ENCODE measurements at places on chromosomes 1 and 21.

- DNase-seq = no peak
These were observed at the start of gene TNFRSF18 for GRCh38 chr1:1206376-1206965. Gene TNFRSF18 (minus strand): TSS chr1:1206592. CDS start chr1:1206571, 21 bp downstream.

DNA sequence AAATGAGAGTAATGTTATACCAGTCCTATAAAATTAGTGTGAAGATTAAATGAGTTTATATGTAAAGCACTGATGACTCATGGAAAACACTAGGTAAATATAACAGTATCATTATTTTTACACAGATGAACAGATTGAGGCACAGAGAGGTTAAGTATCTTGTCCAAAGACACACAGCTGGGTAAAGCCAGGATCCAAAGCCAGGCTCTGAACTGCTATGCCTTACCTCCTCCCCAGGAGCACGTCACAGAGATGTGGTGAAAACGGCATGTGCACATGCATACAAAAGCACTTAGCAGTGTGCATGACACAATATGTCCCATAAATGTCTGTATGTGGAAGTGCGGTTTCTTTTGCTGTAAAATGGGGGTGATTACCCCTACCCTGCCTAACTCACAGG lies 56.9 kb downstream of the MAN1C1 start:
- DNase-seq = no peak

DNA sequence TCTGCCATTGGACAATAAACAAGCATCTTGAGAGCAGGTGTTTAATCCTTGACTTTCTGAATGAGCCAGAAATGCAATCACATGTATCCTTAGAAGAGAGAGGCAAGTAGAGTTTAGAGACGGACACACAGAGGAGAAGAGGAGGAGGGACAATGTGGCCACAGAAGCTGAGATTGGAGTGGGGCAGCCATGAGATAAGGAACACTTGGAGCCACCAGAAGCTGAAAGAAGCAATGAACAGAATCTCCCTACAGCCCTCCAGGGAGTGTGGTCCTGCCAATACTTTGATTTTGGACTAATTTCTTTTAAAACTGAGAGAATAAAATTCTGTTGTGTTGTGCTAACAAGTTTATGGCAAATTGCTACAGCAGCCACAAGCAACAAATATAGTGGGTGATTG lies 141.0 kb downstream of the ATP6V1G3 start:
- DNase-seq = no peak

GRCh38 chr1:11487196-11487751 lies 8.3 kb downstream of the DISP3 start:
- DNase-seq = no peak

DNA sequence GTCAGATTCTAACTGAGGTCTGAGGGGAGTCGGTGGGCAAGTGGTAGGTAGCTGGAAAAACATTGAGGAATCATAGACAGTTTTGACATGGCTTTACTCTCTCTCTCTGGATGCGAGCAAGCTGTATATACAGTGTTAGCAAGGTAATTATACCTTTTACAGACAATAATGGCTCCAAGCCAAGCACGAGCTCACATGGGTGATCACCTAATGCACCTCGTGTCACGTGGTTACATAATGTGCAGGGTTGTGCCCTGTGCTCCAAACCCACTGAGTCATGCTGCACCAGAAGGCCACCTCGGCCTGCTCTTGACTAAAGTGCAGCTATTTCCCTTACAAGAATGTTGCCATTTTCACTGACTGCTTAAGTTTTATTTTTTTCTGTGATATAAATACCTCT lies 7.6 kb upstream of the CLCA2 start:
- DNase-seq = no peak

- no peak for DNase-seq
These were observed 371 bp upstream of the ODF2L start for GRCh38 chr1:86396498-86396890.

- DNase-seq = no peak
These were observed 19.8 kb upstream of the UAP1 start for GRCh38 chr1:162541619-162542141.

DNA sequence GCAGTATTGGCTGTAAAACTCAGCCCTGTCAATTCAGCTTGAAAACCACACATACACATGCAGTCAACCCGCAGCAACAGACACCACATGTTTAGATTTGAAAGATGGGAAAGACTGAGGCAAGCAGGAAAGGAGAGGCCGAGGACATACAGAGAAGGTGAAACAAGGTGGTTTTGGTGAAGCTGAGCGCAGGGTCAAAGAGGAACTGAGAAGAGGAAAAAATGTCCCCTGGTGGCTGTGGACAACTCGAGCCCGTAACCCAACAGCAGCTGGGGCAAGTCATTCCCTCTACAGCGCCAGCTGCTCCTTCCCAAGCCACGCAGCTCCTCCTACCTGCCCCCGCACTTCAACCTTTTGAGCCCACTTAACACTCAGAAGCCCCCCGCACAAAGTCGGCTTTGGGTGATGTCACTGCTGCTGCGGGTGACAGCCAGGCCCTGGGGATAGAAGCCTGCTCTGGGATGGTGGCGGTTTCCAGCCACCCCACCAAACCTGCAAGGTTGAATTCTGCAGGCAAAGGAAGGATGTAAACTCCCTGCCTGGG lies 63.0 kb downstream of the KCNN3 start:
- DNase-seq = no peak

GRCh38 chr1:17697458-17697857 lies 57.7 kb upstream of the ACTL8 start:
- DNase-seq = no peak

- no peak for DNase-seq
These were observed 152.4 kb downstream of the RWDD3 start for GRCh38 chr1:95386371-95386770.

DNA sequence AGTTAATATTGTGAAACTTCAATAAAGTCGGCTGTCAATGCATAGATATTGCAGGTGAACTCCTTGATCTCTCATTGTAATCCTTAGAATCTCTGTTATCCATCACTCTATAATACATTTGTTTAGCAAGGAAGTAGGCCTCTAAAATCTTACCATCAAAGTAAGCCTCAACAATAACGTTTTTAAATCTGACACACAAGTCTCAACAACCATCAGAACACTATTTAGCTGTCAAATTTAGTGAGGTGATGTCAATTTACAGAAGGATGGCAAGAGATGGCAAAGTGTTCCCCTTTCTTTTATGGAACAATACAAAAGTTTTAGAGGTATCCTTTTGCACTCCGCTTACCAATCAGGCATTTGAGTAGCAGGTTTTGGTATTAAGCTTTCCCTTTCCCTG lies 67.6 kb downstream of the RWDD3 start:
- no peak for DNase-seq

DNA sequence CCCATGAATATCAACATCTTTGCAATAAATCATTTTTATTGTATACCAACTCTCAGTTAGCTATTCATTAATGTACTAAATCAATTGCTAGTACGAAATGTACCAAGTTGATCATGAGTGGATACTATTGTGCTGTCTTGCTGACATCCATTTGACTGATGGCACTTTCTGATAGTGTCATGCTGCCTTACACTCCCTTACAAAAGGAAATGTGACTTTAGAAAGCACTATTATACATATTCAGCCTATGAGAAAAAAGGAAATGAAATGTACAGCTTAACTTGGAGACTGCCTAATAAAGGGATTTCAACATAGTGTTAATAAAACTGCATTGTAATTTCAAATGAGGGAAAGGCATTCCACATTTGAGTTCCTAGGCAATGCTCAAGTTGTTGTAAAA lies 52.2 kb downstream of the PLA2G4A start:
- DNase-seq = no peak
